Urothelium cell line (cell line): ENCODE measurements at places on chromosomes 6 and 20.

DNA sequence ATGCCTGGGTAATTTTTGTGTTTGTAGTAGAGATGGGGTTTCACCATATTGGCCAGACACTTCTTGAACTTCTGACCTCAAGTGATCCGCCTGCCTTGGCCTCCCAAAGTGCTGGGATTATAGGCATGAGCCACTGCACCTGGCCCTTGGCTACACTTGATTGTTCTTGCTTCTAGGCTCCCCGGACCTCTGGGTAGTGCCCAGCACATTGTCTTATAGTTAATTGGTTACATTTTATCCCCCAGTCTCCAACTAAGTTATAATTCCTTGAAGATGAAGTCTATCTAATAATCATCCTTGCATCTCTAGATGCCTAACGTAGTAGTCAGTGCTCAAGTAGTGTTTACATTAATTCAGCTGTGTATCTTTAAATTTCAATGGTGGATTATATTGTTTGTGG is 11.8 kb downstream of the SMPDL3A start:
- no peak for DNase-seq

DNA sequence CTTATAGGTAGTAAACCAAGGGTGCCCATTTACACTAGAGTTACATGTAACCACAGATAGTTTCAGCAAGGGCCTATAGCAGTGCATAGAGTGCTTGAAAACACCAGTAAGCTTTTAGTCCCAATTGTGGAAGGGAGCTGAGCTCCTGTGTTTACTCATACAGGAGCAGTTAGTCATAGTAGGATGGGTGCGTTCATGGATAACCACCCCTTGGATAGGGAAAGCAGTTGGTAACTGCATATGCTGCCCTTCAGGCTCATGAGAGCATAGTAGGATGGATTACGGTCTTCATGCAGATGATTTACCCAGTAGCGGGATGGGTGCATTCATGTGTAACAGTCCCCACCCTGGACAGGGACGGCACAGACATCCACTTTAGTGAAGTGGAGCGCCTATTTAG is 45.1 kb downstream of the OR2B6 start:
- DNase-seq: no peak

- peak; percentile 95 for DNase-seq
Observed at GRCh38 chr20:64255361-64256281, at the start of gene PCMTD2. TSS of gene PCMTD2 (plus strand) at chr20:64255748. CDS start at chr20:64259966, 4,218 bp downstream.

DNA sequence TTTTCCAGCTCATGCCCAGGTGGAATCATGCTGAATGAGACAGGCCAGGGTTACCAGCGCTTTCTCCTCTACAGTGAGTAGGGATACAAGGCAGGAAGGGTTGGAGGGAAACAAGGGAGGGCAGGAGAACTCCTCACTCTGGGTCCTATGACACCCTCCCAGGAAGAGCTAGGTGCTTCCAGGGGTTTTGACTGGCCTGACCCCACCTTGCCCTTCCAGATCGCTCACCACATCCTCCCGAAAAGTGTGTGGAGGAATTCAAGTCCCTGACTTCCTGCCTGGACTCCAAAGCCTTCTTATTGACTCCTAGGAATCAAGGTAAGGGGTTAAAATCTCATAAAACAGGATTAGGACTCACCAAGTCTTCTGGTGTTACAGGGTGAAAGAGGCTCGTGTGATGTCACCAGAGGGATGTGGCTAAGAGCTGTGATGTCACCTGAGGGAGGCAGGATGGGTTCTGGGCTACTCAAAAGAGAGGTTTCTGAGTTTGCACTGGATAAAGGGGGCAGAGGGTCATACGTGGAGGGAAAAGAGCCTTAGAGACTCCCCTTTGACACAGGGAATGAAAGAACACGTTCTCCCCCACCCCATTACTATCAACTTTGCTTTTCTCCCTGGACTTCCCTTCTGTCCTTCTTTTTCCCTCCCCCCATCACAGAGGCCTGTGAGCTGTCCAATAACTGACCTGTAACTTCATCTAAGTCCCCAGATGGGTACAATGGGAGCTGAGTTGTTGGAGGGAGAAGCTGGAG is 1.9 kb downstream of the APOM start:
- DNase-seq: no peak

DNA sequence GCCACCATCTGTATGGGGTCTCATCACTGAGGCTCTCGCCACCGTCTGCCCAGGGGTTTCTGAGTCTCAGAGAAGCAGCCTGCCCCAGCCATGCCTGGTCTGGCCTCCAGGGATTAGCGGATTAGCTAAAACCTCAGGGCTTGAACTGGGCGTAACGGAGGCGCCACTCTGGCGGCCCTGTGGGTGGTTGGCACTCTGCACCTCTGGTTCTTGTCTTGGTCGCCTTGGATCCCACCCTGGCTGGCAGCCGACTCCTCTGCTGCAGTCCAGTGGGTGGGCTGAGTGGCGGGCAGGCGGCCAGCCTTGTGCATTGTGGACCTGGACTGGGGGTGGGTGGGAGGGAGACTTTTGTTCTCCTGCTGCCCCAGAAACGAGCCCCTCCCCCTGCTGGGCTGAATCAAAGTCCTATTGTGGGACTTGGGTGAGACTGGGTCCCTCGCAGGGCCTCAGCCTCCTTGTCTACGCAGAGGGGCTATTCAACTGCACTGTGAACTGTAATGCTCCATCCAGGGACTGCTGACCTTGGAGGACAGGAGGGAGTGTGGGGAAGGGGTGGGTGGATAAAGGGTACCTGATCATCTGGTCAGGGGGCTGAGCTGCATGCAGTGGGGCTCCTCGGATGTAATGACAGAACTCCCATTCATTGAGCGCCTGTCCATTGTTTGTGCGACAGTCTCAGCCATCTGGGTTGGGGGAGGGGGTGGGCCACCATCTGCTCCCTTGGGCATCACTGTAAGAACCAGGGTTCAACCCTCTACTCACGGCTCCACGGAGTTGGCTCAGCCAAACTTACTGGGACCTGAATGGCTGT is 23.9 kb downstream of the SUN5 start:
- DNase-seq: no peak

DNA sequence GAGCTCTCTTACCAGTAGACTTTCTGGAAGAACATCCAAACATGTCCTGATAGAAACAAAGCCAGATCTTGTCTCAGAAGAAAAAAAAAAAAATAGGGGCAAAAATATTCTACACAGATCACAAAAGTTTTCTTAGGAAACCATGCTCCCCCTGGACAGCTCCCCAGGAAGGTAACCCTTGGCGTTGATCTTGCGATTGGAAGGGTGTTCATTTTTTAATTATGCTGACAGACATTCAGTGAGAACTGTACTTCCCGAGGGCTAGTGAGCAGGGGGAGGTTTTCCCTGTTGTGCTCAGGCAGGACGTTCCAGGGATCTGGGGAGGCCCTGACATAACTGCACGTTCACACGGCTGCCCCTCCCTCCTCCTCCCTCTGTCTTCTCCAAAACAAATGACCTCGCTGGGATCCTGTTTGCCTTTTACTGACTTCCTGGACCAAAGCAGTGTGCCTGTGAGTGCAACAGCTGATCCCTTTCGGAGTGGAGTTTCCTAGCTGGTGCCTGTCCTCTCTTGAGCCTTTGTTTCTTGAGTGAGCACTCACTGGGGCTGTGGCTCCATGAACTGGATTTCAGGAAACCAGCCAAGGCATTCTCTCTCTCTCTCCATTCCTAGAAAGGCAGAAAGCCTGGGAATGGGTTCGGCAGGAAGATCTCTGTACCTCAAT is 46.7 kb downstream of the MARCKS start:
- DNase-seq: no peak

DNA sequence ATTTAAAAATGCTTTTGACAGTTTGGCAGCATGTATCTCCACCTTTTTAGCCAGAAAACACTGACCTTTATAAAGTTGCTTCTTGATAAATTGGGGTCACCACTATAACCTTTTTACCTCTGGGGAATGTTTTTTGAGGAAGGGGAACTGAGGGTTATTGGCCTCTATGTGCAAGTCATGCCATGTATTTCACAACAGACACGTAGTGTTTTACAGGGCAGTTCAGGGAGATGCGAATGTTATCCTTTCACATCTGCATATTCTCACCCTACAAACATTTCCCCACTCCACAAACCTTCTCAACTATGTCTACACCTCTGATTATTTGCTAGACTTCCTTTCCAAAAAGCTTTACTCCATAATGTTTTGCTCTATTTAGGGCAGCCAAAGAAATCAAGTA is 17.0 kb upstream of the SLA2 start:
- no peak for DNase-seq

DNA sequence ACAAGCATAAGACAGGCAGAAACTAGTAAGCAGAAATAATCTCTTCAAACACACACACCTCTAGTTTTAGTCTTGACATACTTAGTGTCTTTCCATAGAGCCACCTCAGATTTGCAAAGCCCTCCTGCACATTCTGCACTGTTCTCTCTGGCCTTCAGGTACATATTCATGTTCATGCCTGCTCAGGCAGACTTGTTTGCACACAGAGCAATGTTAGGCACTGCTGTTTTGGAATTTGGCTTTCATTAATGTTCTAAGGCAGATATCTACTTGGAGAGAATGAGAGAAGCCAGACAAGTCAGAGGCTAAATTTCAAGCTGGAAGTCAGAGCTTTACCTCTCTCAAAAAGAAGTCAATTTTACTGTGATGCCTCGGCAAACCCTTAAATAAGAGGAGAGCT is 21.3 kb upstream of the DST start:
- no peak for DNase-seq

DNA sequence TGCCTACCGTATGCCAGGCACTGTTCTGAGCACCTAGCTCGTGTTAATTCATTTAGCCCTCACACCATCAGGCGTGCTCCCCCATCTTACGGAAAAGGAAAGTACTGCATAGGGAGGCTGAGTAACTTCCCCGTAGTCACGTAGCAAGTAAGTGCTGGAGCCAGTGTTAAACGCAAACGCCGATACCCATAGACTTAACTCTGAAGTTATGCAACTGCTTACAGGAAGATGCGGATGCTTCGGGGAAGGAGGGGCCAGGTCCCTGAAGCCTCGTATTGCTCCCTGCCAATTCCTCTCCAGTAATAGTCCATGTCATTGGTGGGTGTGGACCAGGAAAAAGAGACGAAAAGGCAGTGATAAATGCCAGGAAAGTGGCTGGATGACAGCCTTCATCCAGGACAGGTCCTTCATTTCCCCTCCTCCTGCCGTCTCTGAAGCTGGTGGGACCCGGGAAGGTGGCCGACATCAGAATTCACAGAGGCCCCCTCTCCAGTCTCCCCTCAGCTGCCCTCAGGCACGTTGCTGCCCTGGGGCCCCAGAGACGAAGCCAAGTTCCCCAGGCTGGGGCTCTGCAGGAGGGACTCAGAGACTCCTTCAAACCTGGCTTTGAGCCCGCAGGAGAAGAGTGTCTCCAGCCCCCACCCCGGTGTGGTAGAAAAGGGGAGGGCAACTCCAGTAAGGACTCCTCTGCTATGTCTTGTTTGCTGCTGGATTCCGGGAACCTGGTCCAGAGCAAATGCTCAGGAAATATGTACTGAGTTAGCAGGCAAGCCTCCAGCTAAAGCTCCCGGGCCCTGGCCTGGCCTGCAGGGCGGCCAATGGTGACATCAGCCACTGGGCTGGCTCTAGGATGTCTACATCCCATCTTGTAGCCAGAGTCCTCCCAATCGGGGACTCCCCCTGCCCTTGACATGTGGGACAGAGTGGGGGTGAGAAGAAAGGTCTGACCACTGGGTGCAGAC is 37.8 kb downstream of the RAB44 start:
- DNase-seq: no peak

DNA sequence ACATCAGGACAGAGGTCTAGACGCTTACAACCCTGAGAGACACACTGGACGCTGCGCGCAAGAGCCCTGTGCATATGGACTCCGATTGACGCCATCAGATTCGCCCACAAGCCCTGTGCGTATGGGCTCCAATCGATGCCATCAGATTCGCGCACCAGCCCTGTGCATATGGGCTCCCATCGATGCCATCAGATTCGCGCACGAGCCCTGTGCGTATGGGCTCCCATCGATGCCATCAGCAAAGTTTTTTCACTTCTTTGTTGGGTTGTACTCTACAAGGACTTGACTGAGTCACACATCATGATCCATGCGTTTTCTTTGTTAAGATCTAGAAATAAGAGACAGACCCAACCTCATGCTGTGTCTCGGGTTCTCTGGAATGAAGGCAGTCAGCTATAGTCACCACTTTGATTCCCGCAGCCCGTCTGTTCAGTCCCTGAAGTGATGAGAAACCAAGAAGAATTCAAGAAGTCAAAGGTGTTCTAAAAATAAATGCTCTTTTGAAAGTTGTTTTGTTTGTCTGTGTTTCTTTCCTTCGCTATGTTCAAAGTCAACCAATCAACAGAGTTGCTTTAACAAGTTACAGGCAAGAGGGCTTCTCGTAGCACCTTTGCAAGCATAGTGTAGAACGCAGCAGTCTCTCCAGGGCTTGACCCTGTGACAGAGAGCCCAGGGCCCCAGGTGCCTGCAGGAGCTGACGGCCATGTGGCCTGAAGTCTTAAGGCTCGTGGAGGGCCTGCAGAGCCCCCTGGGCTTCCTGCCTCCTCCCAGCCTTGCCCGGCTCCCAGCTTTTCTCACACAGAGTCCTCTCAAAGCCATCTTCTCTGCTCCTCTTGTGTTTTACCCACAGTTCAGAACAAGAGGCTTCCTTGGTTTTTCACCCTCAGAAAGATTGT is 7.9 kb downstream of the RPS6KA2 start:
- DNase-seq: no peak

- DNase-seq: no peak
Observed at GRCh38 chr6:168609026-168609685, 168.2 kb downstream of the SMOC2 start.

DNA sequence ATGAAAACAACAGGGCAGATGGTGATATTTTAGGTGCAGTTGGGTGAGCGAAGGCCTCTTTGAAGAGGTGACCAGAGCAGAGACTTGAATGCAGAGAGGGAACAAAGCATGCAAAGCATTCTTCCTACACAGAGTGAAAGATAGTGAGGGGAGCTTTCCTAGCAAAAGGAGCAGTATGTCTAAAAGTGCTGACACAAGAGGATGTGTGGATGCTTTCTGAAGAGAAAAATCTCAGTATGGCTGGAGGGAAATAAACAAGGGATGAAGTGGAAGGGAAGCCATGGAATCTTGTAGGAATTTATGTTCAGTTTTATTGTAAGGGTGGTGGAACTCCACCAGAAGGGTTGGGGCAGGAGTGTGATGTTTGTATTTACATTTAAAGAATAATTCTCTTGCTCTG is 128.6 kb downstream of the F13A1 start:
- DNase-seq: no peak

GRCh38 chr6:4466769-4467480 is 309.3 kb upstream of the CDYL start:
- no peak for DNase-seq

GRCh38 chr20:58930496-58930895 is 50.6 kb upstream of the NELFCD start:
- no peak for DNase-seq

- no peak for DNase-seq
Observed at GRCh38 chr6:12241493-12242175, 48.5 kb upstream of the EDN1 start.

GRCh38 chr6:110449541-110449895 is 26.9 kb downstream of the SLC22A16 start:
- no peak for DNase-seq

GRCh38 chr6:149061930-149062329 is 255.6 kb upstream of the TAB2 start:
- no peak for DNase-seq

GRCh38 chr6:119463081-119463626 is 113.6 kb upstream of the MAN1A1 start:
- no peak for DNase-seq
